ENCODE measurements at places on chromosomes 13 and 19.

DNA sequence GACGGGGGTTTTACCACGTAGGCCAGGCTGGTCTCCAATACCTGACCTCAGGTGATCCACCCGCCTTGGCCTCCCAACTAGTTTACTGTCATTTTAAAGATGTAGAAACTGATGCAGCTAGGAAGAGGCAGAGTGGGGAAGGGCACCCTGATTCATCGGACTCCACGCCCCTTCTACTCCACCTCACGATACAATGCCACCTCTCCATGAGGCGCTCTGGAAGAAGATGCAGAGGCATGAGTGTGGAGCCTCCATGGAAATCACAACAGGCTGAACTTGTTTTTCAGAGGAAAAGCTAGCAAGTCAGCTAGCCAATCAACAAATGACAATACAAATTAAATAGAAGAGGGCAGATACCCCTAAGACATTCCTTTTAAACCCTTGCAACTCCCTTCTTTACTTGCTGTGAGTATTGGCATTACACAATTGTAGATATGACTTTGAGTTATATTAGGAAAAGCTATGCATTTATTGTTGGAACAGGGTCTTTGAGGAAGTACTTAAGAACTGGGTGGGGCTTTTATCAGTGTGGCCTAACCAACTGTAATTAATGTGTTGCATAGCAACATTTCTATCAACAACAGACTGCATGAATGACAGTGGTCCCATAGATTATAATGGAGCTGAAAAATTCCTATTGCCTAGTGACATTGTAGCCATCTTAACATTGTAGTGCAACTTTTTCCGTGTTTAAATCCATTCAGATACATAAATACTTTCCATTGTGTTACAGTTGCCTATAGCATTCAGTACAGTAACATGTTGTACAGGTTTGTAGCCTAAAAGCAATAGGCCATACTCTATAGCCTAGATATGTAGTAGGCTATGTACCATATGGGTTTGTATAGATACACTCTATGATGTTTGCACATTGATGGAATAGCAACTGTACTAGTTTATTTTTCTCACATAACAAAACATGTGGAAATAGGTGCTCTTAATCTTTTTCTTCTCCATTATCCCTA lies 17.6 kb downstream of the WDFY2 start:
- DNase-seq, result peak; percentile 88

DNA sequence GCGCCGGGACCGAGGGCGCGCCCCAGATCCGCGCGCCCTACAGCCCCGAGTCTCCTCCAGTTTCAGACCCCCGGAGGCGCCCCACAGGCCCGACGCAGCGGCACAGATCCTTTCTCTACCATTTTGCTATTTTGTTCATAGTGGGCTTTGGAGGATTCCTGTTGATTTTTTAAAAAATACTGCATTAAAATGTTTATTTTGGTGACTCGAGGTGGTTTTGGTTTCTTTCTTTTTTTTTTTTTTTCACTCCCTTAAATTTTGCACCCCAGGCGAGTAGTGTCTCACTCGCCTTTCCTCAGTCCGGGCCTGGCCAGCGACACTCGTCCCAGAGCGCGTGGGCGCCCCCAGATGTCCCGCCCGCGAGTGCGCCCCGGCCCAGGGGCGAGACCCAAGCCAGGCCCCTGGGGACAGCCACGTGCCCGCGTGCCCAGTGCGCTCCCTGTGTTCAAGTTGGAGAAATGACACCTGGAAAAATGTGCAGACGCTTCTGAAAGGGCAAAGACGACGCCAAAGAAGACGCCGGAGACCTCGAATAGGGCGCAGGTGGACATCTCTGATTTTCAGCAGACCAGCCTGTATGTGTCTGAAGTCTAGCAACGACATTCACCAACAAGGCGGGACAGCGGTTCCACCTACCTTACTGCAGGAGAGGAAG lies 471 bp upstream of the INSR start:
- DNase-seq, result peak; percentile 30

- DNase-seq, result peak; percentile 24
These were observed 22.8 kb upstream of the CEACAM20 start for GRCh38 chr19:44552324-44552723.

- DNase-seq, result no peak
These were observed 10.2 kb downstream of the SPRYD7 start for GRCh38 chr13:49925881-49926418.

- no peak for DNase-seq
These were observed 25.2 kb downstream of the CRTC1 start for GRCh38 chr19:18708452-18709231.

DNA sequence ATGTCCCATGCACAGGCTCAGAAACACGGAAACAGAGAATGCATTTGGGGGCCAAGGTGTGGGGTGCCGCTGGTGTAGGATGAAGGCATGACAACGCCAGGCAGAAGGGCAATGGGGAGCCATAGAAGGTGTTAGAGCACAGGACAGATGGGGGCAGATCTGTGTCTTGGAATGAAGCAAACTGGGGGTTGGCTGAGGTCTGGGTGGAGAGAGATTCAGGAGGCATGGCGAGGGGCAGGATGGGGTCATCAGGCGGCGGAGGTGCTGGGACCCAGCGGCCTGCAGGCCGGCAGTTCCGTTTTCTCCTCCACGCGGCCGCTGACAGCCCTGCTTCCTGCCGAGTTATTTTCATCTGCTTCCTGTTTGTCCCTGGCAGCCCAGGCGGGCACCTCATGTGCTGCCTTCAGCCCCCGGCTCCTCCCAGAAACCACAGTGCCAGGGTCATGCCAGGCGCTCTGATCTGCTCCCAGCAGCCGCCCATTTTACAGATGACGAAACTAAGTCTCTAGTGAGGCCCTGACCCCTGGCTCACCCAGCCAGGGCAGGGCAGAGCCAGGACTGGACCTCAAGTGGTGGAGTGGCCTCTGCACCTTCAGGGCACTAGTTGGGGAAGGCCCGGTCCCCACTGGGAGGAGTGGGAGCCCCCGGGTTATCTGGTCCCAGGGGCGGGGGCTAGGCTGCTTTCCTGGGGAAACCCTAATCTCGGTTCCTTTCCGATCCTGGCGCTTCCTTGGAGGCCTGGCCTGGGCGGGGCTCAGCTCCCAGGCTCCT lies 2.2 kb downstream of the ARHGAP45 start:
- no peak for DNase-seq

- DNase-seq, result no peak
These were observed 134.7 kb downstream of the MTUS2 start for GRCh38 chr13:28954810-28955209.

All from NCI-H748 treated with DMSO at 0.1 percent for 48 hours (cell line).